Ovary (tissue), 10 donors: ENCODE measurements at places on chromosomes 5 and 9. TPM values are rescaled to one million over a fixed set of nuclear protein-coding genes. Genes with fewer than 3 reads are reported as not detected.

The VAV2 gene
- 6.8 TPM for total RNA-seq

GRCh38 chr5:107522456-107522855 lies 148.3 kb downstream of the EFNA5 start:
- no peak for DNase-seq
- H3K36me3 ChIP-seq: no peaks in the 10 kb centered on the region
- H3K4me3 ChIP-seq: no peak overlapping the region
- H3K27ac ChIP-seq: no peak overlapping the region
- no peaks in the 10 kb centered on the region for H3K4me1 ChIP-seq
- H3K27me3 ChIP-seq: no peaks in the 10 kb centered on the region

The CATSPER3 gene
- 0.69 TPM for total RNA-seq

- peak; percentile 72 for DNase-seq
- no peaks in the 10 kb centered on the region for H3K36me3 ChIP-seq
- no peaks in the 10 kb centered on the region for H3K4me1 ChIP-seq
- peak overlapping the region; percentile 64 for H3K27ac ChIP-seq
- H3K27me3 ChIP-seq: no peaks in the 10 kb centered on the region
- peak overlapping the region; percentile 49 for H3K4me3 ChIP-seq
Measured at GRCh38 chr9:125889476-125890419, 142.6 kb downstream of the PBX3 start.

- no peak overlapping the region for H3K27ac ChIP-seq
- H3K36me3 ChIP-seq: no peaks in the 10 kb centered on the region
- no peak for DNase-seq
- no peak overlapping the region for H3K4me3 ChIP-seq
- no peaks in the 10 kb centered on the region for H3K27me3 ChIP-seq
Measured at GRCh38 chr5:72308853-72309191, 11.2 kb downstream of the MRPS27 start.

DNA sequence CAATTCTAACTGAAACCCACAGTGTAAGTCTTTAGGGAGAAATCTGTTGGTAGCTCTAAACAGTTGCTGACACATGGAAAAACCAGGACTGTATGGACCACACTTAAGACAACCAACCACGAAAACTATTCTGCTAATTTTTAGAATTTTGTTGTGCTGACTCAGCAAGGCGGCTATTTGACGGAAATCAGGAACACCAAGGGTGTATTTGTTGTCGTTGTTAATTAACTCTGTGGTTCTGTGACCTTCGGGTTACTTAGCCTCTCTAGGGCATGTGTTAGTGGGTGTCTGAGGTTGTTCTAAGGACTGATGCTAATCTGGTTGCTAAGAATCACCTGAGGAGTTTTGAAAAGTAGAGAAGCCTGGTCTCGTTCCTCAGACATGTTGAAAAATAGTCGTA lies 79.2 kb downstream of the ATP10B start:
- no peak for DNase-seq
- H3K4me3 ChIP-seq: no peak overlapping the region
- no peaks in the 10 kb centered on the region for H3K4me1 ChIP-seq
- H3K27ac ChIP-seq: no peak overlapping the region

GRCh38 chr5:8908055-8908683 lies 637.7 kb downstream of the SEMA5A start:
- no peaks in the 10 kb centered on the region for H3K4me1 ChIP-seq
- no peak overlapping the region for H3K27ac ChIP-seq
- no peaks in the 10 kb centered on the region for H3K27me3 ChIP-seq
- no peak for DNase-seq
- H3K4me3 ChIP-seq: no peak overlapping the region
- H3K36me3 ChIP-seq: no peaks in the 10 kb centered on the region

The CDHR2 gene
- not detected for total RNA-seq

DNA sequence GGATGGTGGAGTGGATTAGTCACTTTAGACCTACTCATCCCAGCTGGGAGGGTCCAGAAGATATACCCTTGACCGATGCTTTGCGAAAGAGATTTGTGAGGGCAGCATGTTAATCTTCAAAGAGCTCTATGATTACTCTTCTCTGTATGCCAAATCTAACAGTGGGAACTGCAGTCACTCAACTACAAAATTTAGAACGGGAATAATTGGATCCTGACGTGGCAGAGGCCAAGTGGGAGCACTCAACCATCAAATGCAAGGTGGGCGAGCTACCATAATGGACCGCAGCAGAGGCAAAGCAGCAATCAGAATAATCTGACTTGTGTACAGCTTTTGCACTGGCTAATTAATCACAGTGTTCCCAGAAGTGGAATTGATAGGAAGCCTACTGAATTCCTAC lies 20.4 kb downstream of the NSA2 start:
- DNase-seq: no peak
- H3K4me3 ChIP-seq: no peak overlapping the region
- no peak overlapping the region for H3K27ac ChIP-seq
- H3K36me3 ChIP-seq: no peaks in the 10 kb centered on the region

GRCh38 chr9:128062846-128063831 lies 4.0 kb downstream of the NAIF1 start:
- H3K27ac ChIP-seq: no peak overlapping the region
- DNase-seq: no peak
- H3K27me3 ChIP-seq: no peaks in the 10 kb centered on the region
- no peaks in the 10 kb centered on the region for H3K36me3 ChIP-seq
- H3K4me1 ChIP-seq: peaks cover 14% of the 10 kb centered on the region

DNA sequence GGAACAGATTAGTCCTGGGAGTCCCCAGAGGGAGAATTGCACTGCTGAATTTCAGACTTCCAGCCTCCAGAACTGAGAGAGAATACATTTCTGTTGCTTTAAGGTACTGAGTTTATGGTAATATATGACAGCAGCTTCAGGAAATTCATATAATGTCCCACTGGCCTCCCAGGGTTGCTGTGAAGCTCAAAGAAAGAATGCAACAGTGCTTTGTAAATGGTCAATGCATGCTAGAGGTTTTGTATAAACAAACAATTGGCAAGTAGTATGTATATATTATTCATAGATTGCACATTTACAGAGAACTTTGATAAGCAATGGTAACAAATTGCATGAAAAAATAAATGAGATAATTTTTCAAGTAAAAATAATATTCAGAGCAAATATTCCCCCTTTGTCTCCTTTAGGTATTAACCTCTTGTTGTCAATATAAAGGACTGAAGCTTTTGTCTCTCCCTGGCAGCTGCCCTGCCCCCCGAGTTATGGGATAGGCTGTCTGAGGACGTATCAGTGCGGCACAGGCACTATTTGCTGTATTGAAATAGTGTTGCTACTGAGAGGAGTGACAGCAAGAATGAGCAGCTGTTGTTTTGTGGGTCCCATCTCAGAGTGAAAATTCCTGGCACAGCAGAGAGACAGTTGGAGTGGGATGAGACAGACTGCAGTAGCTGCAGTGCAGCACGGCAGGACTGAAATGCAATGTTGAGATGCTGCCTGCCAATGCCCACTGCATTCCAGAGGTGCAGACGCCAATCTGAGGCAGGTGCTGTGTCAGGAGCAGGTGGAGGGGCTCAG lies 194.2 kb upstream of the GLRA1 start:
- no peak overlapping the region for H3K27ac ChIP-seq
- DNase-seq: no peak
- H3K4me3 ChIP-seq: no peak overlapping the region
- H3K36me3 ChIP-seq: no peaks in the 10 kb centered on the region
- peaks cover 10% of the 10 kb centered on the region for H3K4me1 ChIP-seq
- no peaks in the 10 kb centered on the region for H3K27me3 ChIP-seq
